ENCODE measurements at places on chromosomes 7 and 10. TPM values are rescaled to one million over a fixed set of nuclear protein-coding genes. Genes with fewer than 3 reads are reported as not detected.

The CHCHD1 gene
- 72.9 TPM for total RNA-seq

The DHTKD1 gene
- total RNA-seq, result 9.5 TPM

The ZCWPW1 gene
- 1.8 TPM for total RNA-seq

The STEAP1B gene
- 0.30 TPM for total RNA-seq

The NUDT13 gene
- total RNA-seq, result 3.0 TPM

The STMP1 gene
- 32.0 TPM for total RNA-seq

The TBX20 gene
- total RNA-seq, result 3.2 TPM

The ZNF680 gene
- total RNA-seq, result 2.5 TPM

The FAM25G gene
- not detected for total RNA-seq

The POM121C gene
- 41.3 TPM for total RNA-seq

The AOAH gene
- 0.13 TPM for total RNA-seq

The KEL gene
- not detected for total RNA-seq

The SEMA3D gene
- 0.05 TPM for total RNA-seq

The ZP3 gene
- total RNA-seq, result 17.5 TPM

The PLXNA4 gene
- total RNA-seq, result 1.5 TPM

The ABCB4 gene
- not detected for total RNA-seq

The VAX1 gene
- 1.3 TPM for total RNA-seq

The CALCR gene
- not detected for total RNA-seq

The CYP17A1 gene
- not detected for total RNA-seq

The EFCAB10 gene
- 3.2 TPM for total RNA-seq

The LIPN gene
- not detected for total RNA-seq

The MEOX2 gene
- total RNA-seq, result not detected

The AQP1 gene
- 0.44 TPM for total RNA-seq

The STEAP4 gene
- total RNA-seq, result 0.01 TPM

The ENTPD1 gene
- 0.05 TPM for total RNA-seq

The CCDC172 gene
- not detected for total RNA-seq

The TMEM225B gene
- total RNA-seq, result 0.92 TPM

The PTF1A gene
- not detected for total RNA-seq

The SOSTDC1 gene
- total RNA-seq, result not detected

The TMEM120A gene
- 42.6 TPM for total RNA-seq

The FGFR2 gene
- total RNA-seq, result 0.45 TPM

The RAPGEF5 gene
- total RNA-seq, result 0.18 TPM

The LRGUK gene
- total RNA-seq, result 0.44 TPM

The IL6 gene
- total RNA-seq, result 2.9 TPM

The VSIR gene
- total RNA-seq, result 32.7 TPM

The TEX36 gene
- not detected for total RNA-seq

The CTBP2 gene
- total RNA-seq, result 102 TPM

The CPN1 gene
- total RNA-seq, result 0.16 TPM

The CFAP70 gene
- 0.19 TPM for total RNA-seq

The TUBAL3 gene
- total RNA-seq, result 0.52 TPM

The NPFFR1 gene
- 0.01 TPM for total RNA-seq

The SPDYE2 gene
- not detected for total RNA-seq

The OGDHL gene
- 0.15 TPM for total RNA-seq

The ANXA7 gene
- 114 TPM for total RNA-seq

The FAM241B gene
- 19.0 TPM for total RNA-seq

The OR2A5 gene
- total RNA-seq, result not detected

The NUTM2E gene
- total RNA-seq, result 0.39 TPM

The TRIM8 gene
- total RNA-seq, result 47.4 TPM

The INMT gene
- total RNA-seq, result not detected

The OR2A2 gene
- not detected for total RNA-seq

The GRID2IP gene
- total RNA-seq, result not detected

The TRUB1 gene
- 16.4 TPM for total RNA-seq

The DNAJB6 gene
- 124 TPM for total RNA-seq

The FFAR4 gene
- total RNA-seq, result 0.31 TPM

The CASTOR2 gene
- total RNA-seq, result 3.6 TPM

The PLAU gene
- total RNA-seq, result 163 TPM

The OR6V1 gene
- not detected for total RNA-seq

The C10orf62 gene
- not detected for total RNA-seq

The GARIN1A gene
- 0.80 TPM for total RNA-seq
